ENCODE measurements at places on chromosomes 13 and 19. TPM values are rescaled to one million over a fixed set of nuclear protein-coding genes. Genes with fewer than 3 reads are reported as not detected.

DNA sequence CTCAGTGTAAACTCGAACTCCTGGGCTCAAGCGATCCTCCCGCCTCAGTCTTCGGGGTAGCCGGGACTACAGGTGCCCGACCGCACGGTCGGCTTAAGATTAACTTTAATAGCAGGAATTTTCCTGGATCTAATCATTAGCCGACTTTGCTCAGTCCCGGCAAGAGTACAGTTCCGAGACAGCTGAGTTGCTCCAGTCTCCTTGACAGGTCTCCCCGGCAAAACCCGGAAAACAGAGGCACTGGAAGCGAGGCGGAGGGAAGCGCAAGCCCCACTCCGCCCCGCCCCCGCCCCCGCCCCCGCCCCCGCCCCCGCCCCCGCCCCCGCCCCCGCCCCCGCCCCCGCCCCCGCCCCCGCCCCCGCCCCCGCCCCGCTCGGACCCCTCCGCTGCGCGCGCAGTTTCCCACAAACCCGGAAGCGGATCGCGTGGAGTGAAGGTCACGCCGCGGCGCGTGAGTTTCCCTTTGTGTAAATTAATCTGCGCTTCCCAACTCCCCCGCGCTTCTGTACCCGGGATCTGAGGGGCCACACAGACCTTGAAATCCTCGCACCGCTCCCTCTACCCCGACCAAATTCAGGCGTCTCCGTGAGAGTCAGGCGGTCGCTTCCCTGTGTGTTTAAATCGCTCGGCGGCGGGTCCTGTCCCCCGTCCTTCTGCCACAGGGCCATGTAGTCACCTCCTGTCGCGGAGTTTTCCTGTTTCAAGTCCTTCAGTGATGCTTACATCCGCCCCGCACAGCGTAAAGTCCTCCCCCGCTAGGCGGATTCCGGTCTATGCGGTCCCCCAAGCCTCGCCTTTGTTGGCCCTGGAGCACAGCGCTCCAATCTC lies at the start of gene ZNF480:
ZNF480 (plus strand) TSS at position 397 of the 828 bp plus-strand sequence. CDS start 3,244 bp downstream, outside the sequence.
- H3K27ac ChIP-seq = peak within 1 kb of the TSS; percentile 98
- peaks cover 2% of the 10 kb centered on the region for H3K36me3 ChIP-seq
- H3K4me1 ChIP-seq = no peaks in the 10 kb centered on the region
- H3K4me3 ChIP-seq = peak within 1 kb of the TSS; percentile 94
- H3K27me3 ChIP-seq = no peaks in the 10 kb centered on the region

DNA sequence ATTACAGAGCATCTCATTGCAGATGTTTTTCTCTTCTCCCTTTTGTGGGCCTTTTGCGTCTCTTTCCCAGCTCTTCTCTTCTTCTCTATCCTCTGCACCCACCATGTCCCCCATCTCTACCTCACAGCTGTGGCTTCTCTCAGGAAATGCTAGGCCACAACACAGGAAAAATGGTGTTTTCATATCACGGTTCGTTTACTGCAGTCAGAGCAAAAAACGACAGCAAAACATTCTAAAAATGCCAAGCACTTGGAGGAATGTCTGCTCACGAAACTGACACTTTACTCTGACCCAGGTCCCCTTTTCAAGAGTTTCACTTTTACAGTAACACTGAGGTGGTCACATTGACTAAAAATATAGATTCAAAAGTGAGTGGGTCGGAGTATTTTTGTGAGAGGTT lies 152.2 kb downstream of the DCT start:
- no peaks in the 10 kb centered on the region for H3K27me3 ChIP-seq
- H3K36me3 ChIP-seq = no peaks in the 10 kb centered on the region
- H3K27ac ChIP-seq = no peak overlapping the region
- no peak overlapping the region for H3K4me3 ChIP-seq
- no peak for DNase-seq

Gene WASF3
- total RNA-seq = 16.2 TPM

Gene KANK2
- total RNA-seq = 435 TPM

Gene GNG7
- total RNA-seq = 0.83 TPM

DNA sequence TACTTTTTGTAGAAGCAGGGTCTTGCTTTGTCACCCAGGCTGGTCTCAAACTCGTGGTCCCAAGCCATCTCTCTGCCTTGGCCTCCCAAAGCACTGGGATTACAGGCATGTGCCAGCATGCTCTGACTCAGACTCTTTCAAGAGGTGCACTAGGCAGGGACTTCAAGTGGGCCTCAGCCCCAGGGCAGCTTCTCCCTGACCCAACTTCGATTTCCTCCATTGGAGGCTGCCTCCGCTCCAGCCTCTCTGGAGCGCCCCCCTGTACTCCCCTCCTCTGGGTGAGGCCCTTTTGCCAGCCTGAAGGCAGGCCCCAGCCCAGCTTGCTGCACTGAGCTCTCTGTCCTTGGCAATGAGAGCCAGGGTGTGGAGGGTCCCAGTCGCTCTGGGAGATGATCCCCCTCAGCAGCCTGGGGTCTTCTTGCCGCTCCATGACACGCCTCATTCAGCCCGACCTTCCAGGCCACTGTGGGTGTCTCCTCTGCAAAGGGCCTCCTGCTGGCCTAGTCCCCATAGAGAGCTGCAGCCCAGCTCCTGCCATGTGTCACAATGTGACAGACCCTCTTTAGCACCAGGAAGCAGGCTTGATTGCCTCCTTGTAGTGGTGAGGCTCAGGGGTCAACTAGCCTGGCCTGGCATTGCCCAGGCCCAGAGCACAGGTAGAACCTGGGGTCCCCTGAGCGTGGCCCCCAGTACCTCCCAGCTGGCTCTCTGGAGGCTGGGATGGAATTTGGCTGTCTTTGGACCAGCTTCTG lies 16.4 kb downstream of the CARM1 start:
- H3K36me3 ChIP-seq = no peaks in the 10 kb centered on the region
- no peak overlapping the region for H3K27ac ChIP-seq
- no peak for DNase-seq

- H3K27me3 ChIP-seq = no peaks in the 10 kb centered on the region
- H3K27ac ChIP-seq = no peak overlapping the region
- no peaks in the 10 kb centered on the region for H3K4me1 ChIP-seq
- H3K36me3 ChIP-seq = no peaks in the 10 kb centered on the region
- DNase-seq = no peak
Observed at GRCh38 chr13:111403266-111403665, 82.8 kb downstream of the TEX29 start.

Gene ZNF83
- 47.0 TPM for total RNA-seq

- peaks cover 14% of the 10 kb centered on the region for H3K4me1 ChIP-seq
- H3K27ac ChIP-seq = no peak overlapping the region
- DNase-seq = peak; percentile 60
- no peak overlapping the region for H3K4me3 ChIP-seq
Observed at GRCh38 chr19:47430041-47430802, 10.9 kb upstream of the MEIS3 start.

- no peaks in the 10 kb centered on the region for H3K27me3 ChIP-seq
- H3K27ac ChIP-seq = no peak overlapping the region
- no peaks in the 10 kb centered on the region for H3K4me1 ChIP-seq
Observed at GRCh38 chr13:73479351-73479750, 420.5 kb downstream of the KLF5 start.

Gene LHB
- not detected for total RNA-seq

Gene KIR3DL3
- not detected for total RNA-seq

DNA sequence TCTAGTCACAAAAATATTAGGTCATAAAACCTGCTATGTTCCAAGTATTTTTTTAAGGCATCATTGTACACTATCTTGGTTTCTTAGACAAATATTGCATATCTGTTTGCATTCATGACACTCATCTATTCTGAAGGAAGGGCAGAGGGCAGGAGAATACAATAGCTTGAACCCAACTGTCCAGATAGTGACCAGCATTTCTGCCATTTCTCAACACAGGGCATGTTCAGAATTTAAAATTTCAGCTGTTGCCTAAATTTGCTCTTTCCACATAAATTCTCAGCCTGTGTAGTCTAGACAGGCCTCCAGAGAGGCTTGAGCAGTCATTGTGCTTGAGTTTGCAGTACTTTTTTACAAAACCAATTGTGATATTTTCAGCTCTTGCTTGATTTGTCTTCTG lies 119.5 kb downstream of the ZAR1L start:
- no peaks in the 10 kb centered on the region for H3K36me3 ChIP-seq
- H3K4me3 ChIP-seq = no peak overlapping the region
- DNase-seq = no peak
- no peaks in the 10 kb centered on the region for H3K4me1 ChIP-seq

Gene ZNF175
- 4.1 TPM for total RNA-seq

Gene IGFL1
- not detected for total RNA-seq

Gene TMEM147
- 95.3 TPM for total RNA-seq

- no peak overlapping the region for H3K4me3 ChIP-seq
- no peaks in the 10 kb centered on the region for H3K4me1 ChIP-seq
- DNase-seq = no peak
Observed at GRCh38 chr13:112828082-112828699, 138.4 kb downstream of the ATP11A start.

DNA sequence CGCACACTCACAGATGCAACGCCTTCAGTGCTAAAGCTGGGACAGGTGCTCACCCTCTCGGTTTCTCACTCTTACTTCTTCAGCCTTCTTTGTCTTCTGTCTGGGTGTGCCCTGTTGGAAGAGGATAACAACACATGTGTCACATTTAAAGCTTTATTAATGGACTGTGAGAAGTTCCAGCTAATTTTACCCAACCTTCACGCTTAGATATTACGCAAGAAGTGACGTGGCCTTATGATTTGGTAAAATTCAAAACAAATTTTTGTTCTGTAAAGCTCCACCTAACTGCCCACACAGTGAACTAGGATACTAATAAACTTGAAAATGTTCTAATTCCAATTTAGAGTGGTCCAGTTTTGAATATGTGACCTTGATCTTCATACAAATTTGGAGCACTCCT lies 66.7 kb upstream of the LRCH1 start:
- H3K4me1 ChIP-seq = peaks cover 10% of the 10 kb centered on the region
- no peaks in the 10 kb centered on the region for H3K27me3 ChIP-seq
- H3K36me3 ChIP-seq = no peaks in the 10 kb centered on the region

Gene FFAR2
- not detected for total RNA-seq

- H3K27ac ChIP-seq = no peak overlapping the region
- DNase-seq = no peak
- H3K27me3 ChIP-seq = no peaks in the 10 kb centered on the region
- no peak overlapping the region for H3K4me3 ChIP-seq
- no peaks in the 10 kb centered on the region for H3K36me3 ChIP-seq
Observed at GRCh38 chr13:62185631-62186255, 770.1 kb upstream of the PCDH20 start.

Gene LILRB2
- not detected for total RNA-seq

Gene ZNF426
- total RNA-seq = 29.8 TPM

Gene FLT3LG
- 3.3 TPM for total RNA-seq

Gene ANKLE1
- 0.17 TPM for total RNA-seq

- no peaks in the 10 kb centered on the region for H3K4me1 ChIP-seq
- H3K27ac ChIP-seq = no peak overlapping the region
- no peaks in the 10 kb centered on the region for H3K36me3 ChIP-seq
- peak; percentile 32 for DNase-seq
- peaks cover 7% of the 10 kb centered on the region for H3K27me3 ChIP-seq
Observed at GRCh38 chr19:19550972-19551852, 13.1 kb downstream of the CILP2 start.

DNA sequence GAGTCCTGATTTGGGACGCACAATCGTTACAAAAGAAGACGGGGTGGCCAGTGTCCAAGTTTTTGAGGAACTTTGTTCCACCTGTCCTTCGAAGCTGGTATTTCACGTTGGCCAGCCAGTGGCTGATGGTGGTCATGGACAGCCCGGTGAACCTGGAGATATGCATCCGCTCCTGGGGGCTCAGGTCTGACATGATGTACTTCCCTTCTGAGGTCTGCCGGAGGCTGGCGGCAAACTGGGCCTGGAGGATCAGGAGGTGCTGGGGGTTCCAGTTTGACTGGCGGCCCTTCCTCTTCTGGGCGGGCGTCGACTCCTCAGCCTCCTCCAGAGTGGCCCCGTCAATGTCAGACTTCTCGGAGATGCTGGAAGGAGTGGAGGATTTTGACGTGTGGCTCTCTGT lies 72.4 kb downstream of the TSHZ3 start:
- H3K4me3 ChIP-seq = no peak overlapping the region
- H3K36me3 ChIP-seq = peaks cover 13% of the 10 kb centered on the region
- H3K27me3 ChIP-seq = no peaks in the 10 kb centered on the region
- DNase-seq = no peak
- H3K27ac ChIP-seq = no peak overlapping the region

GRCh38 chr13:91313103-91313502 lies 34.4 kb upstream of the MIR17HG start:
- H3K36me3 ChIP-seq = no peaks in the 10 kb centered on the region
- H3K27me3 ChIP-seq = no peaks in the 10 kb centered on the region
- peak; percentile 6 for DNase-seq

- H3K27ac ChIP-seq = no peak overlapping the region
- no peaks in the 10 kb centered on the region for H3K36me3 ChIP-seq
- H3K27me3 ChIP-seq = no peaks in the 10 kb centered on the region
- no peak overlapping the region for H3K4me3 ChIP-seq
- no peaks in the 10 kb centered on the region for H3K4me1 ChIP-seq
Observed at GRCh38 chr13:100536643-100537180, 51.9 kb downstream of the GGACT start.

Gene LIM2
- total RNA-seq = not detected

DNA sequence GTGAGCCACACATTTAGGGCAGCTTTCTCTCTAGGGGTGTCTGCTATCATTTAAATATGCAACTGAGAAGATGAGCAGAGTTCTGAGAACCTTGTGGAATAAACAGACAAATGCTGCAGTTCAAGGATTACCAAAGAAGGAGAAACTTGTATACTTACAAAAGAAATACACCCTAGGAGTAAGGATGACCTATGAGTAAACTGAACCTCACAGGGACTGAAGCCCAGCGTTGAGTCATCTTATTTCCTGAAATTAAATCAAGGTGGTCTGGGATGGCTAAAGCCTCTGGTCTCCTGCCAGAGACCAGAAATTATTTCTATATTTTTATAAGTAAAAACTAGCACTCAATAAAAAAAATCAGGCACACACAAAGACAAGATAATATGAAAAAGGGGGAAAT lies 40.1 kb downstream of the FAM216B start:
- no peaks in the 10 kb centered on the region for H3K27me3 ChIP-seq
- DNase-seq = peak; percentile 91
- no peak overlapping the region for H3K4me3 ChIP-seq
- H3K27ac ChIP-seq = peak overlapping the region; percentile 25
- H3K36me3 ChIP-seq = no peaks in the 10 kb centered on the region

Gene LILRA1
- total RNA-seq = not detected

GRCh38 chr13:90770334-90770733 lies 577.2 kb upstream of the MIR17HG start:
- DNase-seq = no peak
- H3K4me3 ChIP-seq = no peak overlapping the region
- no peaks in the 10 kb centered on the region for H3K27me3 ChIP-seq
- H3K36me3 ChIP-seq = no peaks in the 10 kb centered on the region
- no peaks in the 10 kb centered on the region for H3K4me1 ChIP-seq

DNA sequence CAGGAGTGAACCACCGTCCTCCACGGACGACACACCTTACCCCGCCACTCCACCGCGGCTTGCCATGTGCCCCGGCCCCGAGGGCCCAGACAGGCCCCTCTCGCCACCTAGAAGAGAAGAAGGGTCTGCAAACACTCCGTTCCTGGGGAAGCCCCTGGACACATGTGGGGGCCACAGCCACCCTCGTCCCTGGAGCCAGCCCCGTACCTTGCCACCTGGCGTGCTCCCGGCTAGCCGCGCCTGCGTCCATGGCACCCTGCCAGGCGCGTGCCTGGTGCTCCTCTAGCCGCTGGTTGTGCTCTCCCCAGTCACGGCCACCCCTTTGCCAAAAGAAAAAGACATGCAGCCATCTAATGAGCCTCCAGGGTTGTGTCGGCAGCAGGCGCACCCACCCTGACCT lies 19.9 kb upstream of the TINCR start:
- no peaks in the 10 kb centered on the region for H3K27me3 ChIP-seq
- H3K27ac ChIP-seq = no peak overlapping the region
- no peak for DNase-seq
- H3K36me3 ChIP-seq = peaks cover 22% of the 10 kb centered on the region
- no peaks in the 10 kb centered on the region for H3K4me1 ChIP-seq
- no peak overlapping the region for H3K4me3 ChIP-seq
